ENCODE measurements at places on chromosomes 11 and 22.

DNA sequence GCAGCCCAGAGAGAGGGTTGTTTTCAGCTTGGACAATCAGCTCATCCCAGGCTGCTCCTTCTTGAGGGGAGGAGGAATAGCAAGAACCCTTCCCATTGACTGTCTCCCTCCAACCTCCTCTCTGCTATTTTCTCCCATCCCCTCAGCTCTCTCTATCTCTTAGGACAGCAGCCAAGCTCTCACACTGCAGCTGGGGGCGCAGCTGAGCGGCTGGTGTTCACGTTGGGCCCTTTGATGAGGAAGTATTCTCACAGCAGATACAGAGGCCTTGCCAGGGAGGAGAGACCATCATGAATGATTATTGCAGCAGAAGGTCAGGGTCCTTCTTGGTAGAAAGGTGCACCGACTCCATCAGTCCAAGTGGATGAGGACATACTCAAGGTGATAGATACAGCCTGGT is 26.5 kb upstream of the CADM1 start:
- no peak for DNase-seq

DNA sequence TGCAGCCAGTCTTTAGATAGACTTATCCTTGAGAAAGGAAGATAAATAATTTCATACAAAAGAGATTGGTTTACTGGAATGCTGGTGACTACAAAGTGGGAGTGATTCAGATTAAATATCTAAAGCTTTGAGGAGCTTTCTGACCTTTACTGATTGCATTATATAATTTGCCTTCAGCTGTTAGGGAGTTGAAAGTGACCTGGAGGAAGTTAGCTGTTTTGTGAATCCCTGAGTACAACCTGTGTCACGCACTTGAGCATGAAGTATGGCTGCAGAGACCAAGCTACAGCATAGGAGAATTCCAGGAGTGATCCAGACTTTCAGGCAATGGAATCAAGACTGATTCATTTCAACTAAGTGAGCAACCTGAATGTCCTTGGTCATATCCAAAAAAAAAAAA is 1848.3 kb upstream of the RAG2 start:
- DNase-seq, result no peak

GRCh38 chr11:44530413-44531115 is 34.9 kb upstream of the CD82 start:
- no peak for DNase-seq

DNA sequence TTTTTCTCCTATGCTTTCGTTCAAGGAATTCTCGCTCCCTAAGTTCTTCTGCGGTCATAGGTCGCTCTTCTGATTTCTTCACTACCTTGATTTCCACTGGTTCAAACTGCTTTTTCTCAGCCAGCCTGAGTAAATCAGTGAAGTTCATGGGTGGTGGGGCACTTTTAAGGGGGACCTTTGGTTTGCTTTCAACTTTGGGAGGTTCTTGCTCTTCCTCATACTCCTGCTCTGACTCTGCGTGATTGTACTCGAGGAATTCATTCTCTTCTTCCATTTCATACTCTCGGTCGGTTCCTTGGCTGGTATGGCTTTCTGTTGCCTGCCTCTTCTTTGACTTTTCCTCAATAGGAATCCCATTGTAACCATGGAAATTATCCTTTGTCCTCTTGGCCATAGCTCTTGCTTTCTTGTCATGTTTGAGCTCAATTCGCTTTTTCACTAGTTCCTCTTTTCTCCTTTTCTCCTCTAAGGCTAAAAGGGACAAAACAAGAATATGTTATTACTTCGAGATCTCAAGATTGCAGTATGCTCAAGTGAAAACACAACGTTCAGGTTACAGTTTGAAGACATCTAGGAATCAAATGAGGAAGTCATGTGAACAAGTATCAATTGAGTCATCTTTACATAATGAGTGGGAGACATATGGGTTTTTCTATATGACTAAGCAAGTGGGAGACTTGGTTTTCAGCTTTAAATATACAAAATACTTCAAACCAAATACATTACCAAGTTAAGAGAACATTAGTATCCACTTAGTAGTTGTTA is 16.2 kb downstream of the MISFA start:
- no peak for DNase-seq

GRCh38 chr11:10484461-10485180 is 29.6 kb downstream of the AMPD3 start:
- DNase-seq, result no peak

DNA sequence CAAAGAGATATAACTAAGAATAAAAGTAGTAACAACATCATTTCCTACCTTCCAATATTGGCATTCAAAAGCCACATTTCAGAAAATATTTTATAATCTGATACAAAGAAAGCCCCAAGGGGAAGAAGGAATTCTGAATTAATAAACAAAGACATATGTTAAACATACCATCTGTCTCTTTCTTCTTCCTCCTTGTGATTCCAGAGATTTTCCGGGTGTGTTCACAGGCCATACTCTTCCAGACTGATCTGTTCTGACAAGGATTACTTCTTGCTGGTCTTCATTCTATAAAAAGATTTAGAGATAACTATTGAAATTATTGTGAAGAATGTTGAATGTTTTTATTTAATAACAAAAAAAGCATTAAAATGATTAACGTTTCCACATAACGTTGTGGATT is 65.0 kb downstream of the CWF19L2 start:
- no peak for DNase-seq

- no peak for DNase-seq
Measured at GRCh38 chr11:16902781-16903378, 111.3 kb downstream of the PLEKHA7 start.

DNA sequence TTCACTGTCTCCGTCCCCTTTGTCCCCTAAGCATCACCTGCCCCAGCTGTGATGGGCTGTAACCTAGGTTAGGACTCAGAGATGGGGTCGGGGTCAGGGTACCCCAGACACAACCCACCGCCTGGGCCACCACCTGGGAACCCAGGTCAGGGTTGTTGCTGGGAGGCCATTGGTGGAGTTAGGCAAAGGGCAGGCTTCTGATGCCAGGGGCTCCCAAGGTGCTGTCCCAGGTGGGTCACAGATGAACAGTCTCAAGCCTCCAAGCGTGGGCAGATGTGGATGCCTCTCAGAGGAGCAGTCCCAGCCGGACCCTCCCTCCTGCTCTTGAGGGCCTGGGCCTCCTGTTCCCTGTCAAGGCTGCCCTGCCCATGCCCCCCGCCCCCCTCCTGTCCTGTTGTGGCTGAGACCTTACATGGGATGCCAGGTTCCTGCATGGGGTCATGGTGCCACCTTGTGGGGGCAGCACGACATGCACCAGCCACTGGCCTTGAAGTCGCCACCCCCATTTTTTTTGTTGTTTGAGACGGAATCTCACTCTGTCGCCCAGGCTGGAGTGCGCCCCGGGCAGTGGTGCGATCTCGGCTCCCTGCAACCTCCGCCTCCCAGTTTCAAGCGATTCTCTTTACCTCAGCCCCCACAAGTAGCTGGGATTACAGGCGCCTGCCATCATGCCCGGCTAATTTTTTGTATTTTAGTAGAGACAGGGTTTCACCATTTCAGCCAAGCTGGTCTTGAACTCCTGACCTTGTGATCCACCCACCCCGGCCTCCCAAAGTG is 12.1 kb downstream of the GATD1 start:
- DNase-seq, result no peak

DNA sequence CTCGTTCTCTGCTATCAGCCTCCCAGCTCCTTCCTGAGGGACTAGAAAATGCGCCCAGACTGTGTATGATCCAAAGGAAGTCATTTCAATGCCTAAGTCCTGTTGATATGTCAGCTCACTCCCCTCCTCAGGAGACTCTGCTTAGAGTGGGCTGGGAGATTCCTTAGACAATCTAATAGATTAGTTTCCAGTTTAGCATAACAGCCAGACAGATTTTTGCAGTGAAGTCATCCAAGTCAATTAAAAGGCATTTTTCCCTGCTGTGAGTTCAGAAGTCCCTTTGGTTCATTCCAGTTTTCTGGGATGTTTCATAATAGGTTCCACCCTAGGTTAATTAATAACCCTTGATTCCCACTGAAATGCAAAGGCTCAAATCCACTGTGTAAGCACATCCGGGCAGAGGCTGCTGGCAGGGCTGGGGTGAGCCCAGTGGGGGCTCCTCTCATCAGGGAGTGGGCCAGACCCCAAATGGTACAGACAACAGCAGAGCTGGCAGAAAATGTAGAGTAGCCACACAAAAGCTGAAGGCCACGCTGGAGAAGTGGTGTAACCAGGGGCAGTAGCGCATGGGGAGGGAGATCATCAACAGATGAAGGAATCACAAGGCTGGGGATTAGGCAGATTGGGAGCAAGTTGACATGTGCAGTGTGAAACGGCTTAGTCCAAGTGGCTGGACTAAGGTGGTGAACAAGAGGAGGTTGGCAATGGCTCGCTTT is 90.6 kb downstream of the SYN3 start:
- no peak for DNase-seq

GRCh38 chr11:128658502-128658901 is 35.4 kb upstream of the FLI1 start:
- no peak for DNase-seq

DNA sequence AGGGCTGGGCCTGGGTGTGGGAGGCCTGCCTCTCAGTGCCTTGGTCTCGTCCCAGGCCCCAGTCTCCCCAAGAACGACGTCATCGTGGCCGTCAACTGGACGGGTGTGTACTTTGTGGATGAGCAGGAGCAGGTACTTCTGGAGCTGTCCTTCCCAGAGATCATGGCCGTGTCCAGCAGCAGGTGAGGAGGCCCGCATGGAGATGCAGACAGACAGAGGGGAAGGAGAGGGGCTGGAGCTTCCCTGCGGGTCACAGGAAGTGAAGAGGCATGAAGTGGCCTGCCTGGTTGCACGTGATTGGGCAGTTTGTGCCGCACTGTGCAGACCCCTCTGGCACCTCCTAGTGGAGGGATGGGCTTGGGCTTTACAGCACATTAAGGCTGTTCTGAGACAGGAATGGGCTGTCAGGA is 70.4 kb downstream of the MYO7A start:
- DNase-seq, result no peak
